Activated T-helper 1 cell treated with anti-CD3 and anti-CD28 coated beads, Interleukin-2, amount 50 U/mL, for 16 hours (primary cell): ENCODE measurements at places on chromosomes 2 and 18.

DNA sequence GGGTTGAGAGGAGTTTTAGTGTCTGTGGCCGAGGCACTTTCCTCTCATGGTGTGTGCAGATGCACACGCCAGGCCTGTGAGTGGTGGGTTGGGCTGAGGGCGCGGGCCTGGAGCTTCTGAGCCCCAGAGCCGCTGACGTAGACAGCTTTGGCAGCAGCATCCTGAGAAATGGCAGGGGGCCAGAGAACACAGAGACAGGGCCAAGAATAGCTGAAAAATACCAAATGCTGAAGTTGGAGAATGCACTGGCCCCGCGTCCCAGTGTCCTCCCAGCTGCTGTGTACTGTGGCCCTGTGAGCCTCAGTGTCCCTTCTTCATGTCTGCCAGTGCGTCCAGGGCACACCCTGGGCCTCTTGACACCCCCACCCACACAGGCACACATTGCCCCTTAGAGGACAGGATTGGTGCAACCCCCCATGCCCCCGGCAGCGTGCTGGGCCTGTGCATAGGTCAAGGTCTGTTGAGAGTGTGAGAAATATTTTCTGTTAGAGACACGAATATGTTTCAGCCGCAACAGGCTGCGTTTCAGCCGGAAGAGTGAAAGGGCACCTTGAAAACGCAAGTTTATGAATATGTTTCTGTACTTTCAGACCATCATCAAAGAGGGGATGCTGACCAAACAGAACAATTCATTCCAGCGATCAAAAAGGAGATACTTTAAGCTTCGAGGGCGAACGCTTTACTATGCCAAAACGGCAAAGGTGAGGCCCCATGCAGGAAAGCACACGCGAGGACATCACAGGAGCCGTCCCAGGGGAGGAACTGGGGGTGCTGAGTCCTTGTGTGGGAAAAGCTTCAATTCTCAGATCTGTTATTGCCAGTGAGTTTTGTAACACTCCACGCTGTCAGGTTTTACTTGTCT lies 33.6 kb downstream of the DGKD start:
- no peak for DNase-seq

DNA sequence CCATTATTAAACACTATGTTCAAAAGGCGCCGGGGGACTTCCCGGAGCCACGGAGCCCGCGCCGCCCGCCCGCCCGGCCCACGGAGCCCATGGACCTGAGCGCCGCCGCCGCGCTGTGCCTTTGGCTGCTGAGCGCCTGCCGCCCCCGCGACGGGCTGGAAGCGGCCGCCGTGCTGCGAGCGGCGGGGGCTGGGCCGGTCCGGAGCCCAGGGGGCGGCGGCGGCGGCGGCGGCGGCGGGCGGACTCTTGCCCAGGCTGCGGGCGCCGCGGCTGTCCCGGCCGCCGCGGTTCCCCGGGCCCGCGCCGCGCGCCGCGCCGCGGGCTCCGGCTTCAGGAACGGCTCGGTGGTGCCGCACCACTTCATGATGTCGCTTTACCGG lies 197 bp downstream of the GDF7 start:
- no peak for DNase-seq

- DNase-seq = no peak
Observed at GRCh38 chr2:30688956-30689401, 118.3 kb downstream of the CAPN13 start.

DNA sequence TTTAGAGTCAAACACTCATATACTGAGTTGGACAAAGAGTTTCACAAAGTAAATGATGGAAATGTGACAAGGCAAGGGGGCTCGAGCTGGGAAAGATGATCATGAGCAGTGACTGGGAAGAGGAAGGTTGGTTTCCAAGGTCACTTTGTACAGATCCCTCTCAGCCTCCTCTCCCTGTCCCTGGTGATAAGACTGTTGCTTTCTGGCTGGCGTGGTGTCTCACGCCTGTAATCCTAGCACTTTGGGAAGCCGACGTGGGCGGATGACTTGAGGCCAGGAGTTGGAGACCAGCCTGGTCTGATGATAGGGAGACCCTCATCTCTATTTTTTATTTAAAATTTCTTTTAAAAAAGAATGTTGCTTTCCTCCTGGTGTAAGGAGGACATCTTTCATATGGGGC lies 86.6 kb upstream of the STPG4 start:
- no peak for DNase-seq

DNA sequence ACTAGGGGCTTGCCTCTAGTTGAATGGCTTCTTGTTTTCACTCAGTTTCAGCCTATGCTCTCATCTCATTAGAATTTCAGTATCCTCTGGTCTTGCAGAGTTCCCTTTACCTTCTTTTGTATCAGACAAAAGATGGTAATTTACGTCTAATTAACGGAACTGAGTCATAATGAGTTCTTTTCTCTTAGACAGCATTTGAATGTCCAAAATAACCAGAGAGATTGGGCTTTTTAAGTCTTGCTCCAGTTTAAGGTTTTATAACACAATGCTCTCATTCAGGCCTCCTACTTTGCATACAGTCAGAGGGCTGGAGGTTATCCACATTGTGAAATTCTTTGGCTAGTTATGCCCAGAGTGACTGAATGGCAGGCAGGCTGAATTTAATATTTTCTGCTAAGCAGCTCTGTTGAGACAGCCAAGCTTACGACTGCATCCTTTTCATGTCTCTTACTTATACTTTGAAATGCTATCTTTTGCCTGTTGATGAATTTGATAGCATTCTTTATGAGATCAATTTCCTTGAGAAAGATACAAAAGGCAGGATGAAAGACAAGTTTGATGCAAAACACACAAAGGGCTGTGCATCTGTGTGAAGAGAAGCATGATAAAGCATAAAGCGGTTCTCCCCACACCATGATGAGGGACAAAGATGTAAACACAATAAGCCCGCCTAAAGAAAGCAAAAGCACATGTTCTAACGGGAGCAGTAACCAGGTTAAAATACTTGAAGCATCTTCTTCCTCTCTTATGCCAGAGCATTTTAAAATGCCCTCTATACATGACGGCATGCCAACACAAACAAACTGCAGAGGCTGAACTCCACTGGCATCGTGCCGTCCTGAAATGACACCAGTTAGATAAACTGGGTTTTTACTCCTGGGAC lies 90.0 kb downstream of the CDH2 start:
- no peak for DNase-seq
